ENCODE measurements at places on chromosomes 16 and 17.

DNA sequence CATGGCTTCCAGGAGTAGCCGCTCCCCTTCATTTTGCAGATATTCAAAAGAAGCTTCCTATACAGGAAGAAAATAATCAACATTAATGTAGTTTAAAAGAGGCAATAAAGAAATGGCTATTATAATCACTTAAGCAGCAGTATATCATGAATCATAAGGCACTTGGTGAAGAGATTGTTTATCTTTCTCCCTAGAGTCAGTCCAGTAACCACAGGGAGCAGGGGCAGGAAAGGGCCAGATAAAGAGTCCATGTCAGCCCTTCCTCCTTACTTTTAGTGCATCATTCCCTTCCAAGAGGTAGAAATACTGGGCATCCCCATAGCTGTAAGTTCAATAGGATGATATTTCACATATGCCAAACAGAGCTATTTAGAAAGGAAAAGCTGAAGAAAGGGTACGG is 184.6 kb upstream of the C17orf78 start:
- no peak for DNase-seq

- DNase-seq, result no peak
Measured at GRCh38 chr17:11511696-11512095, 86.6 kb upstream of the DNAH9 start.

GRCh38 chr16:89183975-89184676 is 12.6 kb downstream of the CDH15 start:
- no peak for DNase-seq

DNA sequence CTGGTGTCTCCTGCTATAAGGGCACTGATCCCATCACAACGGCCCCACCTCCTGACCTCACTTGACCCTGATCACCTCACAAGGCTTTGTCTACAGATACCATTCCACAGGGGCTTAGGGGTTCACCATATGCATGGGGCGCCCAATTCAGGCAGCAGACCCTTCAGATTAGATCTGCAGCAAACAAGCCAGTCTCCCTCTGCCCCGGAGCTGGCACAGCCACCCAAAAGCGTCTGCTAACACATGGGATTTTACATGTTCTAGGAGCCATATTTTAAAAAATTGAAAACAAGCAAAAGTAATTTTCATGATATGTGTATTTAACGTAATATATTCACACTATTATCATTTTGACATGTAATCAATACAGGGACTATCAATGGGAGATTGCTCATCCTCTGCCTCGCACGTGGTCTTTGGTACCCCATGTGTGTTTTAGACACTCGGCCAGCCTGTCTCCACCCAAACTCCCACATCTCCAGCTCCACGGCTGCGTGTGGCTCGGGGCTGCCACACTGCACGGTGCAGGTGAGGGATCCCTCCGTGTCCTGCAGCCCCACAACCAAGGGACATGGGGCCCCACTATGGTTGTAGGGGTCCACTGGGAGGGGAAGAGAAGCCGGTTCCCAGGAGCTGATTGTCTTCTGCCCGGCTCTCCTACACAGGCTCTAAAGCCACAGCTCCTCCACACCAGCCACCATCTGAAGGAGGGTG is 107.6 kb downstream of the RBFOX3 start:
- no peak for DNase-seq

DNA sequence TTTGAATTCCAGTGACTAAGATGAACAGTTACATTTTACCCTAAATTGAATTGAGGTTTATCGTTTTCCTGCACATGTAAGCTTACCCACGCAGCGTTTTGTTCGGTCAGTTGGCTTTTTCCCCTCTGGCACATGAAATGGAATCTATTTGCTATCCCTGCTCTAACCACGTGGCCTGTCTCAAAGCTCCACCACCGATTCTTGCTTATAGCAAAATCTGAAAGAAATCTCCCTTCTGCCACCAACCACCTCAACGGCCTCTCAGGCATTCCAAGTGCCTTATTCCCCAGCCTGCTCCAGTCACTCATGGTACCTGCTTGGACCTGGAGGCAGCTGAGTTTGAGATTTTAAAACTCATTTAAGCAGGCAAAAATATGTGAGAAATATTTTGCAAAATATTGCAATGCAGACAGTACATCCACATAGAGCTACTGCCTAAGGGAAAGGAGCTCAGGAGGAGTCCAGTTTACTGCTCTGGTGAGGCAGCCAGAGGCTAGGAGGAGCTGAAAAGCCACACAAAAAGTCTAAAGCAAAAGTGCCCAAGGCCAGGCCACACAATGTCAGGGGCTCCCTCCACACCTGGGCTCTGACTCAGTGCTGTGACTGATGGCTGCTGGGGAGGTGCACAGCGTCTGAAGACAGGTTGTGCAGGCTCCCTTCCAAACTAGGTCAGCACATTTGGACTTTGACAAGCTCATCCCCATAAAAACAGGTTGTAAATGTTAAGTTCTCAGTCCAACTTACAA is 26.4 kb downstream of the ARHGAP17 start:
- DNase-seq, result no peak

- DNase-seq, result no peak
Measured at GRCh38 chr17:82803606-82804005, 36.2 kb downstream of the ZNF750 start.

DNA sequence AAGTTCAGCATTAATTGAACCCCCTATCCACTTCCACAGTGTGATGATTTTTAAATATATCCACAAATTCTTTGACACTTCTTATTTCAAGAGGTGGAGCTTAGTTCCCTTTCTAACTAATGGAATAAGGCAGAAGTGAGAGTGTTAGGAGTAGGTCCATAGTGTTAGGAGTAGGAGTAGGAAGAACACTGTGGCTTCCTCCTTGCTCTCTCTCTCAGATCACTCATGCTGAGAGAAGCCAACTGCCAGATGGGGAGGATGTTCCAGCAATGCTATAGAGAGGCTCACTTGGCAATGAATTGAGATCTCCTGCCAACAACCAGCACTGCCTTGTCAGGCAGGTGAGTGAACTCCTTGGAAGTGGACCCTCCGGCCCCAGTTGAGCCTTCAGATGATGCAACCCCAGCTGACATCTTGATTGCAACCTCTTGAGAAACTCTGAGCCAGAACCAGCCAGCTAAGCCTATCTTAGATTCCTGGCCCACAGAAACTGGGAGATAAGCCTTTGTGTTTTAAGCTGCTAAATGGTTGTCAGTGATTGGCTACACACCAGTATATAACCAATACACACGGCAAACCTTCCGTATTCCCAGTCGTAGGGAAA is 44.3 kb downstream of the SPECC1 start:
- DNase-seq, result no peak

DNA sequence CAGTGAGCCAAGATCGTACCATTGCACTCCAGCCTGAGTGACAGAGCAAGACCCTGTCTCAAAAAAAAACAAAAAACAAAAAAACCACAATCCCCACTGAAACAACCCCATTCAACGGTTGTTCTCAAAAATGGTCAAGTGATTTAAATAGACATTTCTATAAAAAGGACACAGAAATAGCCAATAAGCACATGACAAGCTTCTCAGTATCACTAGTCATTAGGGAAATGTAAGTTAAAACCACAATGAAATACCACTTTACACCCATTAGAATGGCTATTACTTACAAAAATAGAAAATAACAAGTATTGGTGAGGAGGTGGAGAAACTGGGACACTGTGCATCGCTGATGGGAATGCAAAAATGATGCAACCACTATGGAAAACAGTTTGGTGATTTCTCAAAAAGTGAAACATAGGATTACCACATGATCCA is 26.6 kb upstream of the MYLK3 start:
- DNase-seq, result peak; percentile 57

DNA sequence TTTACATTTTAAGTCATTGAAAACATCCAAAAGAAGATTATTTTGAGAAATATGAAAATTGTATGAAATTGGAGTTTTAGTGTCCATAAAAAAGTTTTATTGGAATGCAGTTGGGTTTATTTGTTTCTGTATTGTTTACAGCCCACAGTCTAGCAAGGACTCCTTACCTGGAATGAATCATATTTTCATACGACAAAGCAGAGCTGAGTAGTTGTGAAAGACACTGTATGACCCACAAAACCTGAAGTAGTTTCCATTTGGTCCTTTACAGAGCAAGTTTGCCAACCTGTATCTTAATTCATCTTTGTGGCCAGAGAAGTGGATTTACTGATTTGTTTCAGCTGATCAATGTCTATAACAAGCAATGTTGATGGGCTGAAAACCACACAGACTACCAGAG is 10.3 kb downstream of the CCL18 start:
- no peak for DNase-seq

DNA sequence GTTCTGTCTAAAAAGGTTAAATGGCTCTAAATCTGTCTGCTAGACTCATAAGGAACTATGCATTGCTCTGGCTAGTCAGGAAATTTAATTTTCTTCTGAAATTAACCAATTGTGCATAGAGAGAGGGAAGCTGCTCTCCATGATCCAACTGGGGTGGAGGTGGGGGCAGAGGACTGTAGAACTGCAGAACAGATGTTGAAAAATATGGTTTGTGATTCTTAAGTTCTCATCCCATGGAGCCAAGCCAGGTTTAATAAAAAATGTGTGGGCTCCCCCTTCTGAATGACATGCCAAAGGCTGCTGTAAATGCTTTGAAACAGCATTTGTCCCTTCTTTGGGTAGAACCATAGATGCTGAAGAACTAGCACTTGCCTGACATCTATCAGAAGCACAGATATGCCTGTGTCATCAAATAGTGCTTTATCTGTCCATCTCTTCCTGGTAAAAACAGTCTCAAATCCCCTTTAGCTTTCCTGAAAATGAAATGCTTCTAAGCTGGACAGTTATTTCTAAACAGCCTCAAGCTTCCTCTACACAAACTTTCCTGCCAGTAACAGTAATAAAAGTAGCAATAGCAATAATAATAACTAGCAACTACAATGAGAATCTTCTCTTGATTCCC is 221.4 kb downstream of the CDH8 start:
- no peak for DNase-seq

GRCh38 chr17:72598695-72599094 is 477.9 kb downstream of the SOX9 start:
- no peak for DNase-seq

GRCh38 chr16:20918486-20919239 is 18.1 kb downstream of the LYRM1 start:
- no peak for DNase-seq

- peak; percentile 28 for DNase-seq
Measured at GRCh38 chr17:19533718-19534561, at the start of gene SLC47A1. TSS of gene SLC47A1 (plus strand) at chr17:19533854. CDS start at chr17:19533940, 86 bp downstream.

DNA sequence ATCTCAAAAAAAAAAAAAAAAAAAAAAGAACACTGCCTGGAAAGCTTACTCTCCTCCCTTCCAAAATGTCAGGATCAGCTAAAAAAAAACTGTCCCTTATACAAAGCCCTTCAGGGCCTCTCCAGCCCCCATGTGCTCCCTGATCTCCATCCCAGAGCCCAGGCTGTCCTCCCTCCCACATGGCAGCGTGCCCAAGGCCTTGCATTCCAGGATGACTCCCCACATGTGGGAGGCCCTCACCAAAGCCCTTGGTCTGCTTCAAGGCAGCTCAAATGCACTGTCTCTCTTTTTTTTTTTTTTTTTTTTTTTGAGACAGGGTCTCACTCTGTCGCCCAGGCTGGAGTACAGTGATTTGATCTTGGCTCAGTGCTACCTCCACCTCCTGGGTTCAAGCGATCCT is 2.3 kb downstream of the FDXR start:
- no peak for DNase-seq

GRCh38 chr16:10827691-10828341 is 9.2 kb upstream of the TVP23A start:
- DNase-seq, result no peak

GRCh38 chr16:85270374-85270773 is 158.1 kb upstream of the CIBAR2 start:
- no peak for DNase-seq

DNA sequence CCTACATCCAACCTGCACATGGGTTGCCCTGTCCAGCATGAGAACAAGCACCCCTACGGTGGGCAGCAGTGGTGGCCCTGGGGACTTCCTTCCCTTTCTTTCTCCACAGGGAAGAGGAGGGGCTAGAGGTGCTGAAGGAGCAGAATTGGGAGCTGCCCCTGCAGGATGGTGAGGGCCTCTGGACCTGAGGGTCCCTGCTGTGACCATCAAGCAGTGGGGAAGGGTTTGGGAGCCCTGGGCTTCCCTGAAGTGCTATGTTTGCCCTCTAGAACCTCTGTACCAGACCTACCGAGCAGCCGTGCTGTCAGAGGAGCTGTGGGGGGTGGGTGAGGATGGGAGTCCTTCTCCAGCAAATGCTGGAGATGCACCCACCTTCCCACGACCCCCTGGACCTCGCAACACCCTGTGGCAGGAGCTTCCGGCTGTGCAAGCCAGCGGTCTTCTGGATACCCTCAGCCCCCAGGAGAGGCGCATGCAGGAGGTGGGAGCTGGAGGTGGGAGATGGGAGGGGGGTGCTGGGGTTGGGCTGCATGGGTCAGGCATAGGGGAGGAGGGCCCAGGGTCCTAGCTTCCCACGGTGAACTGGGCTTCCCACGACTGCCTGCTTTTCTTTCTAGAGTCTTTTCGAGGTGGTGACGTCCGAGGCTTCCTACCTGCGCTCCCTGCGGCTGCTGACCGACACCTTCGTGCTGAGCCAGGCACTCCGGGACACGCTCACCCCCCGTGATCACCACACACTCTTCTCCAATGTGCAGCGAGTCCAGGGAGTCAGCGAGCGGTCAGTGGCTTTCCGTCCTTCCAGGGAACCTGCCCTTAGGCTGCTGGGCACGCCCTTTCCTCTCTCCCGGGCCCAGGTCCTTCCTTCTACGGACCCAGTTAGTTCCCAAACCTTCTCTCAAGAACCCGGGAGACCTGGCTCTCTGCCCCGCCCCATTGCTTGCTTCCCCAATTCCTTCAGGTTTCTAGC is 5.0 kb downstream of the ARHGEF15 start:
- no peak for DNase-seq

DNA sequence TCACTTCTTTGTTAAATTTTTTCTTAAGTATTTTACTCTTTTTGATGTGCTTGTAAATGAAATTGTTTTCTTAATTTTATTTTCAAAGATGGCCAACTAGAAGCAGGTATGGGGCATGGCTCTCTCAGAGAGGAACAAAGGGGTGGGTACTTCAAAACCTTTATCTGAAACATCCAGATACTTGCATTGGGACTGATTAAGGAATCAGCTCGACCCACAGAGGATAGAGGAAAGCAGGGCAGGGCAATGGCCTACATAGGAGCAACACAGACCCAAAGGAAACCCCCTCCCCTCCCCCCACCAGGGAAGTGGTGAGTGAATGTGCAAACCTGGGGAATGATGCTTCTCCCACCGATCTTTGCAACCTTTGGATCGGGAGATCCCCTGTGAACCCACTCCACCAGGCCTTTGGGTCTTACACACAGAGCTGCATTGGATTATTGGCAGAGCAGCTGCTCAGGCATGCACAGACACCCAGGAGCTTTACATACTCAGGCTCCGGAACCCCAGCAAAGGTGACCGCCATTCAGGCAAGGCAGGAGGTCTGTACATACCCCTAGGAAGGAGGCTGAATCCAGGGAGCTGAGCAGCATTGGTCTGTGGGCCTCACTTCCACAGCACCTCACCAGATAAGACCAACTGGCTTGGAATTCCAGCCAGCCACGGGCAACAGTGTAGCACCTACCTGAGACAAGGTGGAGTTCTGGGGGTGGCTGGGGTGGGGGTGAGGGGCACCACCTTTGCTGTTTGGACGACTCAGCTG is 3.0 kb upstream of the CCR7 start:
- DNase-seq, result no peak

DNA sequence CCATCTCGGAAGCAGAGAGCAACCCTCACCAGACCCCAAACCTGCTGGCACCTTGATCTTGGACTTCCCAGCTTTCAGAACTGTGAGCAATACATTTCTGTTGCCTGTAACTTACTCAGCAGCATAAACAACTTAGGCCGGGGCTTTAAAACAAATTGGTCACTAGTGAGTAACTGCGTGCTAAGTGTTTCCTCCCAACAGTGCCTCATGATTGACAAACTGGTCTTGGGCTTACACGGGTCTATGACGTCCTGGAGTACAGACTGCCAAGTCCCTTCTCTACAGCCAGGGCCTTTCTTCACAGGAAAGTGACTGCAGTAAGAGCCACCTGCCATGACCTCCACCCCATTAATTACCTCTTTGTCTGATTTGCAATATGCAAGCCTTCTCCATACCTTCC is 136.7 kb downstream of the XYLT1 start:
- DNase-seq, result no peak

Measured in GM06990 (cell line).